Fibroblast of the aortic adventitia (primary cell): ENCODE measurements at places on chromosomes 7 and 10.

- DNase-seq: no peak
These were observed 5.0 kb downstream of the GPER1 start for GRCh38 chr7:1092806-1093501.

- no peak for DNase-seq
These were observed 23.8 kb downstream of the PAPOLB start for GRCh38 chr7:4837803-4838625.

GRCh38 chr10:97640868-97641811, 669 bp downstream of the PI4K2A start:
- DNase-seq: peak; percentile 80

DNA sequence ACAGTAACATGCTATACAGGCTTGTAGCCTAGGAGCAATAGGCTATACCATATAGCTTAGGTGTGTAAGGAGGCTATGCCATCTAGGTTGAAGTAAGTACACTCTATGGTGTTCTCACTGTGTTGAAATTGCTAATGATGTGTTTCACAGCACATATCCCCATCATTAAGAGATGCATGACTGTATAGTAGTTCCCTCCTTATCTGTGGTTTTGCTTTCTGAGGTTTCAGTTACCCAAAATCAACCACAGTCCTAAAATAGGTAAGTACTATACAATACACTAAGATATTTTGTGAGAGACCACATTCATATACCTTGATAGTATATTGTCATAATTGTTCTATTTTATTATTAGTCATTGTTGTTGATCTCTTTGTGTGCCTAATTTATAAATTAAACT, 12.7 kb downstream of the FZD1 start:
- no peak for DNase-seq

GRCh38 chr10:125057158-125058001, 103.0 kb downstream of the CTBP2 start:
- peak; percentile 97 for DNase-seq

DNA sequence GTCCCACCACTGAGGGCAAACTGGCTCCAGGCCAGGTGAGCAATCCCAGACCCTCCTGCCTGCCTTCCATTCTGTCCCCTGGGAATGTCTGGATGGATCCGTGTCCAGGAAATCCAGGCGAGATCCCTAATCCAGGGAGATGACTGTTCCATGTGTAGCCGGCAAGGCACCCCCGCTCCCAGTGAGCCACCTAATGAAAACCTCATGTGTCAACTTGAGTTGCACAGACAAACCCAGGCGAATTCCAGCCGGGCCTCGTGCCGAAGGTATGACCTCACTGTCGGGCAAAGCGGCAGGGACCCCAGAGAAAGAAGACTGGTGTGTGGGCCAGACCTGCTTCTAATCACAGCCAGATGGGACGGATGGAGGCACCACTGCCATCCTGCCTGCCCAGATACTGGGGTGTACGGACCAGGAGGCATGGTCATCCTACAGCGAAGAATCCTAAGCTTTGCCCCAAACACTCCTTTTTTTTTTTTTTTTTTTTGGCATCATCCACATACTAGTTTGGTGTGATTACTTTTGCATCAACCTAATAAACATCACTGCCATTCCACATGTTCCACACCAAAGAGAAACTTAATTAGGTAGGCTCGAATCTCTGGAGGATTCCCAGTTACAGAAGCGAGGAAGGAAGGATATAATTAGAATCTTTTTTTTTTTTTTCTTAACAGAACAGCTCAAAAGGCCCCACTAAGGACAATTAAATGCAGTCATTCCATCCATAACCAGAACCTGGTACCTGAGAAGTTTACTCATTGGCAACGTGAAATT, 313.1 kb downstream of the CALN1 start:
- no peak for DNase-seq

DNA sequence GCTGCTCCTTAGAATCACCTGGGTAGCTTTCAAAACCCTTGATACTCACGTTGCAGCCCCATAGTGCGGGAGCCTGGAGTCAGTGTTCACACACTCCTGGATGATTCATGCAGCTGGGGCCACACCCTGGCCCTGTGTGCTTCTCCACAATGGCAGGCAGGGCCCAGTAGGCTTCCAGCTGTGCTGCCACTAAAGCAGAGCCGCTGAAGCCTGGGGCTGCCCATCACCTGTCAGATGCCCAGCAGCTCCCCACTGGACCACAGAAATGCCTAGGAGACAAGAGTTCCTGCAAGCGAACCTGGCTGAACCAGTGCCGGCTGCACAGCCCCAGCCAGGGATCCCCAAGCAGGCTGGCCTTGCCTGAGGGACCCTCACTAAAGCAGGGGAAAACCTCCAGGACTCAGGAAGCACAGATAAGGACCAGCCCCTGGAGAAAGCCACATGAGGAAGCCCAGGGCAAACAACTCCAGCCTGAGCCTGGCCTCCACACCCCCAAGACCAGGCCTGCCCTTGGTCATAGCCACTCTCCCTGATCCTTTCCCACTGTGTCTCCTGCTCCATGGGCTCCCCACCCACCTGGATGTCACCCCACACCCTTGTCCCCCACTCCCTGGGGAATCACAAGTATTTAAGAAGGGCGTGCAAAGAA, 111.9 kb downstream of the GRID1 start:
- no peak for DNase-seq

GRCh38 chr10:5633166-5633749, 33.1 kb downstream of the ASB13 start:
- DNase-seq: no peak

- DNase-seq: peak; percentile 55
These were observed 299.4 kb downstream of the SNX13 start for GRCh38 chr7:17640730-17641377.

GRCh38 chr7:7512861-7513597, 22.6 kb downstream of the COL28A1 start:
- DNase-seq: no peak

DNA sequence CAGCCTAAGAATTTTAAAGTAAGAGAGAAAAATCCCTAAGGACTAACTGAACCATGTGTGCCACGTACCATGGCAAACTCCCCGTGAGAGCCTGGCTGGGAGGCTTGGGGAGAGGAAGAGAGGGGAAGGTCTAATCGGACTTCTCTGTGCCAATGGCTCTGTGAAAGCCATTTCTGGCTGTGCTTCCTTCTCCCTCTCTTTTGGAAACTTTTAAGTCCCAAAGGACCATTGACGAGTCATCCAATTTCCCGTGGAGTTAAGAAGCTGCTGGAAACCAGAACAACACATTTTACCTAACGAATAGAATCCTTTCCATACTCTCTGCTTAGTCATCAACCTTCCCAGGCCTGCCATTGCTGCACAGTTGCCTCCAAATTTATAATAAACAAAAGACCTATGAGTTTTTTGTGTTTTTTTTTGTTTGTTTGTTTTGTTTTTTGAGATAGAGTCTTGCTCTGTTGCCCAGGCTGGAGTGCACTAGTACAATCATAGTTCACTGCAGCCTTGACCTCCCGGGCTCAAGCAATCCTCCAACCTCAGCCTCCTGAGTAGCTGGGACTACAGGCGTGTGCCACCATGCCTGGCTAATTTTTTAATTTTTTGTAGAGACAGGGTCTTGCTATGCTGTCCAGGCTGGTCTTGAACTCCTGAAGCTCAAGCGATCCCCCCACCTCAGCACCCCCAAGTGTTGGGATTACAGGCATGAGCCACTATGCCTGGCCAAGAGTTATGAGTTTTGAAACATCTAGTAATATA, 13.2 kb downstream of the LAMB1 start:
- DNase-seq: peak; percentile 94

DNA sequence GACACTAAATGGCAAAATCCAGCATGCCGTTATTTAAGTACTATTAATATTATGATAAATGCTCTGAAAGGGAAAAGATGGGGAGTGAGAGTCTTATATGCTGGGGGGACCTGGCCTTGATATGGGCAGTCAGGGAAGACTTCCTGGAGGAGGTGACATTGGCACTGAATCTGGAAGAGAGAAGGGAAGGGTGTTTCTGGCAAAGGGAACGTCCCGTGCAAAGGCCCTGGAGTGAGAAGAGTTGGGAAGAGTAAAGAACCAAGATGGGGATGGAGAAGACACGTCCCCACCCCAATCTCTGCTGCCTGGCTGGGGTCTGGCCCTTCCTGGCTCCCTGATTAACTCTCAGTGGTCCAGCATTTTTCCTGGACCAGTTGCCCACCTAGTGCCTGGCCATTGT, 5.0 kb upstream of the GRIFIN start:
- no peak for DNase-seq

DNA sequence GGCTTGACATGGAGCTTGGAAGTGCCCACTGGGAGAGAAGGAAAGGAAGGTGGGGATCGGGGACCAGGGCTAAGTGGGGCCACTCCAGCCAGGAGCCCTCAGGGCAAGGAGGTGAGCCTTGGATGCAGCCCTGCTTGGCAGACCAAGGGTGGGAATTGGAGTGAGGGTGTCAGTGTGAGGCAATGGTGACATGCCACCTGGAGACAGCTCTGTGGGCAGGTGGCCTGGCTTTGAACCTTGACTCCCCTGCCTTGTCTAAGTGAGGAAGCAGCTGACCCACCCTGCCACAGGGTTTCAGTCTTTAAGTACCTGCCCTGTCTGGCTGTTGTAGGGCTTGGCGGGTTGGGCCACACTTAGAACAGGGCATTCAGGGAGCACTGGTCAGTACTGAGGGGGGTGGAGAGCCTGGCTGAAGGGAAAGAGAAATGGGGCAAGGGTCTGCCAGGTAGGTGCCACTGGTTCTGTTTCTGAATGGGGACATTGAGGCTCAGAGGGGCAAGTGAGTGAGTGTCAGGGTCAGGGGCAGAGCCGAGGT, 4.8 kb downstream of the RAMP3 start:
- no peak for DNase-seq

- DNase-seq: no peak
These were observed 11.0 kb upstream of the IL6 start for GRCh38 chr7:22715969-22716368.

DNA sequence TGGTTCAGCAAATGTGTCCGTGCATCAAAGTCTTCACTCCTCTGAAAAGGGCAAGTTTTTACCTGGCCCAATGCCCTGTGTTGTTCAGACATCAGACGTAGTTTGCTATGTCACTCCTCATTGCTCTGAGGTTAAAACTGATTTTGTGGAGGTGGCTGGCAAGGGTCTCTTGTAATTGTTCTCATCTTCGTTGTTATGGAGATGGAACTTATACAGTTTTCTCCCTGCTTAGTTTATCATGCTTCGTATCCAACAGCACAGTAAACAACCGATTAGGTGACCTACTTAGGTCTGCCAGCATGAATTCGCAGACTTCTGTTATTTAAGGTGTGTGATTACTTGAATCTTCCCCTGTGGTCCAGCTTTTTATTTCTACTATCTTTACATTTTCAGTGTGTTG, 274.1 kb upstream of the SMIM30 start:
- no peak for DNase-seq

- DNase-seq: no peak
These were observed 6.0 kb downstream of the PPP1R9A start for GRCh38 chr7:94913391-94913790.

GRCh38 chr10:21020545-21020944, 123.4 kb upstream of the NEBL start:
- DNase-seq: no peak

- DNase-seq: no peak
These were observed 422.1 kb downstream of the RPS24 start for GRCh38 chr10:78455811-78456210.

DNA sequence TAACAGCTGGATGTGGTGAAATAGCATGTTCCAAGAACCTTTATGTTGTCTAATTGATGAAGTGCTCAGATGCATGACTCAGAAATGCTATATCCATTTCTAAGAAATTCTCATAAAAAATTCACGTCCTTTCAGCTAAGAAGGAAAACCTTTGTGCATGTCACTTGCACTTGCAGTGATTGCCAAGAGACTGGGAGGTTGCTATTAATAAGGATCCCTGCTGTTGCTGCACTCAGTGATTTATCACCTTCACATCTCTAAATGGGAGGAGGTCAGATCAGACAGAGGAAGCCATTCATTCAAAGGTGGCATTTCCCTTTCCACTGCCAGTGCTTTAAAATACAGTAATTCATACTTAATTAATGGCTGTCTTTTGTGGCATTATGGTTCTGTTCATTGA, 89.5 kb downstream of the THSD7A start:
- no peak for DNase-seq

- DNase-seq: no peak
These were observed 10.7 kb upstream of the UCN3 start for GRCh38 chr10:5354068-5354467.

- peak; percentile 33 for DNase-seq
These were observed 325.5 kb upstream of the C7orf33 start for GRCh38 chr7:148264933-148265557.

- DNase-seq: no peak
These were observed 39.1 kb downstream of the VOPP1 start for GRCh38 chr7:55533050-55533728.

GRCh38 chr10:13633689-13634088, 46.9 kb downstream of the PRPF18 start:
- peak; percentile 91 for DNase-seq

GRCh38 chr7:77244222-77244934, 44.8 kb upstream of the FGL2 start:
- no peak for DNase-seq

- no peak for DNase-seq
These were observed 163.5 kb upstream of the NEBL start for GRCh38 chr10:21060626-21061025.

- DNase-seq: no peak
These were observed 168.7 kb downstream of the TMEM178B start for GRCh38 chr7:141242568-141242967.

DNA sequence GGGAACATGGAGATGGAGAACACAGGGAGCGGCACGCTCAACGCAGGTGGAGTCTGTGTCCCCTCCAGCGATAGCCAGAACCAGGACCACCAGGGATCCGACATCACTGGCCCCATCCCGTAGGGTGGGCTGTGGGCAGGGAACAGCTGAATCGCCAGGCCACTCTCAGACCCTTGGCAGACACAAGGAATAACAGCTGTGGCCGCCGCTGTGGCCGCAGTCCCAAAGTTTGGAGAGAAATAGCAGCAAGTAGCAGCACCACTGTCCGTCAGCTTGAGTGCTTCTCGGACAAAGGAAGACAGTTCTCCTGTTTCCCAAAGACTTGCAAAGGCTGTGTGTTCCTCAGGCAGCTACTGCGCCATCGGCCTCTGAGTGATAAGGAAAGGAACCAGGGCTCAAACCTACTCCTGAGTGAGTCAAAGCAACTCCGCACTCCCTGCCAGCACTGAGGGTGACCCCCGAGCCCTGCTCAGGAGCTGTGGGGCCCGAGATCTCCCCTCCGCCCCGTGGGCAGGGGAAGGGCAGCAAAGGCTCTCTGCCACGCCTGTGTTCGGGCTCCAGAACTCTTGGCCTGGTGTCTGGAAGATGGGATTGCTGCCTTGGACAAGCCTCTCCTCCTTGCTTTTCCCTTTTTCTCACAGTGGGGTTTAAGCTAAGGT, 82.3 kb upstream of the FAM20C start:
- DNase-seq: no peak

DNA sequence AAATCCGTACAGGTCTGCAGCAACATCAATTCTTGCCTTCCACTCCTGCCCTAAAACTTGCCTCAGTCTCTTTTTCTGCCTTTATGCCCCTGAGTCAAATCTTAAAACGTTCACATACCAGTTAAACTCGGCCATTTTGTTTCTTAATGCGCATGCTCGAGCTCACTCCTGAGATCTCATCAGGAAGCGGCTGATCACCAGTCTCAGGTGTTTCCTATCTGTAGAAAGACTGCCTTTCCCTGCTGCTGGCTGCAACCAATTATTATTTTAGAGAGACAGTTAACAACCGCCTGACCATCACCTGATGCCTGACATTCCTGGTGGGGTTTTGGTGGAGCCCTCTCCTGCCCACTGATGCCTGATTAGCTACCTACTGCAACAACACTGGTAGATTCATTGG, 70.2 kb upstream of the TMEM140 start:
- no peak for DNase-seq

GRCh38 chr10:86899670-86900276, 57.6 kb downstream of the MMRN2 start:
- peak; percentile 85 for DNase-seq

GRCh38 chr7:94300176-94300835, 94.4 kb upstream of the COL1A2 start:
- peak; percentile 17 for DNase-seq
